ENCODE measurements at places on chromosomes 16 and 17.

- peak; percentile 87 for DNase-seq
Observed at GRCh38 chr16:89201439-89202377, 1.4 kb upstream of the SLC22A31 start.

DNA sequence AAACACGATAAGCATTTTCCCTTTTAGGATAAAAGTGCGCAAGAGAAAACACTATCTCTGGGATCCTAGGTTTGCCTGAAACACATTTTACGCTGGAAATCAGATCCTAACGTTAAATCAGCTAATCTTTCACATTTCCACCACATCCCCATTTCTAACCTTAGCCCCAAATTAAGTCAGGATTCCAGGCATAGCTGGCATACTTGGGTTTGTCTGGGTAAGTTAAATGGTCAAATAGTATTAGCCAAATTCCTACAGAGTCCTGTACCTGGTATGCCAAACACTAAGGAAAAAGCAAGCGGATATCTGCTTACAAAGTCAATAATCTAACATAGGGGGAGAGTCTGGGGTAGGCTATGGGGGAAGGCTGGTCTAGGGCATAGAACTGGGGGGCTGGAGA lies 557.4 kb upstream of the ZFHX3 start:
- no peak for DNase-seq

GRCh38 chr16:73713251-73713650 lies 583.4 kb upstream of the PSMD7 start:
- DNase-seq = no peak

- DNase-seq = peak; percentile 50
Observed at GRCh38 chr17:7138800-7139381, 24.3 kb upstream of the ASGR2 start.

GRCh38 chr16:73093146-73094144 lies 45.5 kb upstream of the ZFHX3 start:
- no peak for DNase-seq

GRCh38 chr17:7383742-7384488 lies 3.0 kb downstream of the TNK1 start:
- DNase-seq = peak; percentile 39

DNA sequence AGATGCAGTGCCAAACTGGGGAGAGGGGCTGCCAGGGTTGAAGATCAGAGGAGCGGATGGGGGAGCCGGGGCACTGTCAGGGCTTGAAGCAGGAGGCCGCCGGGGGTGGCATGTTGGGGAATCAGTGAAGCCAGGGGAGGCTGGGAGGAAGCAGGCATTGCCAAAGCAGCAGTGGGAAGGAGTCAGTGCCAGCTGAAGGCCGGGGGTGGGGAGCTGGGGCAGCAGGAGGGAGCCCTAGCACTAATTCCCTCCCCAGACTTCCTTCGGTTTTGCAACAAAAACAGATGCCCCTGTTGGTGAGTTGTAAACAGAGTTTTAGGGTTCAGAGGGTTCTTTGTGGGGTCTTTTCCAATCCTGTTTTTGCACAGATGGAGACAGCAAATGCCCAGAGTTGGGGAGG lies 10.9 kb upstream of the TAC4 start:
- DNase-seq = no peak

- DNase-seq = no peak
Observed at GRCh38 chr17:81838753-81839255, 4.0 kb upstream of the PPP1R27 start.

DNA sequence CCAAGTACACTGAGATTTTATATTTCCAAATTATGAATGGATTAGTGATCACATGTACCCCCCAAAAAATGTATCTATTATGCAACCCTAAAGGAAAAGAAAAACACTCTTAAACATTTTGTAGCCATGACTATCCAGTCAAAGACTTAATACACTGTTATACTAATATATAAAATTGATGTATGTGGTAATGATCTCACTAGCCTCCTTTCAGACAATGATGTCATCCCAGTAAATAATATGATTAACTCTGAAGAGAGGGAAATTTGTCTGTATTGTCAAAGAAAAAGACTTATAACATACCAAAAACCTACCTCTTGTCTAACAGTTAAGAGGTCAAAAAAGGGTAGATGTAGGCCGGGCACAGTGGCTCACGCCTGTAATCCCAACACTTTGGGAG lies 80.7 kb downstream of the USP32 start:
- DNase-seq = no peak

- DNase-seq = no peak
Observed at GRCh38 chr17:61065263-61065773, 334.3 kb upstream of the TBX2 start.

GRCh38 chr17:64398320-64398719 lies 7.7 kb upstream of the PECAM1 start:
- DNase-seq = no peak

- DNase-seq = peak; percentile 99
Observed at GRCh38 chr17:80892019-80892855, 99.4 kb upstream of the CHMP6 start.
